ENCODE measurements at places on chromosomes 2 and 18.

DNA sequence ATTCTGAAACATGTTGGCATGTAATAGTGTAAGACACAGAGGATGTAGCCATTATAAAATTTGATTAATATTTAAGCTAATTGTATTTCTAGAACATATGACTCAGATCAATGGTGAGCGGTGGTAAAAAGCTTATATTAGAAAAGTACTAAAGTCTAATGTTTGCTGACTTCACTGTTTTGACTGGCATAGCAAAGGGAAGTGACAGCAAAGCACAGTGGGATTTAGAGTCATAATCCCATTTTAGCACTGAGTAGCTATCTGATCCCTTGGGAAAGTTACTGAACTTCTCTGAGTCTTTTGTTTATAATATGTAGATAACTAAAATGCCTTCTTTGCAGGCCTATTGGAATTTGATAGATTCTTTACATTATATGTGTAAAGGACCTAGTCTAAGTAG, 60.4 kb downstream of the KIAA1328 start:
- DNase-seq = no peak

DNA sequence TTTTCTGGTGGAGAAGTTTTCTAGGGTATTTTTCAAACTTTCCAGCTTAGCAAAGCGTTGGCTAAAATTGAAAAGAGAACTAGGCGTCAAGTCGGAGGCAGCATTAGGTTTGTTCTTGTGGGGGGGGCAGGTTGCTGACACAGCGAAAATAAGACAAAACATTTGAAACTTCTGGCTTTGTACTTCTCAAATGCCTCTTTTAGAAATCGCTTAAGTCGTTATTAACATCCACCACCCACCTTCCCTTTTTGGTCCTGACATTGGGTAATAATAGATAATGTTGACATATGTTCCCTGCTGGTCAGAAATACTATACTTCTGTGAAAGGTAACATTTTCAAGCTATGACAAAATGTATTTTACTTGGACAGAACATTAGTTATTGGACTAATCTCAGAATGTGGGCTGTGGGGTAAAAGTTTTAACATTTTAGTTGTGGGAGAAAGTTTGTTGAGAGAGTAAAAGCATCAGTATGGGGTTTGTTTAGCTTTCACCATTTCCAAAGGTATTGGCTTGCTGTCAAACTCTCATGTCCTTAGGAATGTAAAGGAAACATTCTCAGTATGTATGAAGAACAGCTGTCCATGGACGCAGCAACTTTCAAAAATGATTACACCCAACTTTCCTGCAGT, 88.1 kb upstream of the ZEB2 start:
- no peak for DNase-seq

DNA sequence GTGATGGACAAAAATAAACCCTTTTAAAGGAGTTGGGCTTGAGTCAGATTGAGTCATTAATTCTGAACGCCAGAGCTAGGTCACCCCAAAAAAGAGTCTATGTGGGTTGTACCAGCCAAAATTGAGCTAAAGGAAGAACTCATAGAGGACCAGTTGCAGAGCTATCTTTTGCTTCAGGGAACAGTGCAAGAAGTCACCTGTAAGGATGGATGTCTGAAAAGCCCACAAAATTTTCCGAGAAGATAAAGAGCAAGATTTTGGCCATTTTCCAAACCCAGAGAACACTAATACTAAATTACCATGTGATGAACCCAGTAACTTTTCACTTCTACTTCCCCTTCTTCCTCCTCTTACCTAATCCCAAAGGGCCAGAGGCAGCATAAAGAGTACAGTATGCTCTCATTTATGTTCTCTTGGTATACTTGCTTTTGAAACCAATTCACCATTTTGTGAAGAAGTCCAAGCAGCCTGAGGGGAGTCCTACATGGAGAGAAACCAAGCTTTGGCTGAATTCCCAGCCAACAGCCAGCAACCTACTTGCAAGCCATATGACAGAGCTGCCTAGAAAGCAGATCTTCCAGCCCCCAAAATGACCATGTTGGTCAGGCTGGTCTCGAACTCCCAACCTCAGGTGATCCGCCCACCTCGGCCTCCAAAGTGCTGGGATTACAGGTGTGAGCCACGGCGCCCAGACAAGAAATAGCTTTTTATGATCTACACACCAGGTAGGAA, 551.7 kb downstream of the SATB2 start:
- no peak for DNase-seq

GRCh38 chr2:66566726-66567399, 131.9 kb downstream of the MEIS1 start:
- no peak for DNase-seq

DNA sequence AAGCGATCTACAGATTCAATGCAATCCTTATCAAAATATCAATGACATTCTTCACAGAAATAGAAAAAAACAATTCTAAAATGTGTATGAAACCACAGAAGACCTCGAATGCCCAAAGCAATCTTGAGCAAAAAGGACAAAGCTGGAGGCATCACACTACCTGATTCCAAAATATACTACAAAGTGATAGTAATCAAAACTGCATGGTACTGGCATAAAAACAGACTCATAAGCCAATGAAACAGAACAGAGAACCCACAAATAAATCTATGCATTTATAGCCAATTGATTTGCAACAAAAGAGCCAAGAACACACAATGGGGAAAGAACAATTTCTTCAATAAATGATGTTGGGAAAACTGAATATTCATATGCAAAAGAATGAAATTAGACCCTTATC, 99.2 kb downstream of the POLR1A start:
- no peak for DNase-seq

- DNase-seq = no peak
These were observed 83.3 kb downstream of the ALPK2 start for GRCh38 chr18:58545338-58546296.

DNA sequence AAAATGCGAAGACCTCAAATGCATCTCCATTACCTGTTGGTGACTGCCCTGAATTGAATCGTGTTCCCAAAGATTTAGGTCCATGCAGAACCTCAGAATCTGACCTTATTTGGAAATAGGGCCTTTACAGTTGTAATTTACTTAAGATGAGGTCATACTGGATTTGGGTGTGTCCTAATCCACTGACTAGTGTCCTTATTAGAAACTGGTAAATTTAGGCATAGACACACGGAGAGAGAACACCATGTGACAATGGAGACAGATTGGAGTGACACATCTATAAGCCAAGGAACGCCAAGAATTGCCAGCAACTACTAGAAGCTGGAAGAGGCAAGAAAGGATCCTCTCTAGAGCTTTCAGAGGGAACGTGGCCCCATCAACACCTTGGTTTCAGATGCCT, 203.1 kb downstream of the SMAD2 start:
- no peak for DNase-seq

DNA sequence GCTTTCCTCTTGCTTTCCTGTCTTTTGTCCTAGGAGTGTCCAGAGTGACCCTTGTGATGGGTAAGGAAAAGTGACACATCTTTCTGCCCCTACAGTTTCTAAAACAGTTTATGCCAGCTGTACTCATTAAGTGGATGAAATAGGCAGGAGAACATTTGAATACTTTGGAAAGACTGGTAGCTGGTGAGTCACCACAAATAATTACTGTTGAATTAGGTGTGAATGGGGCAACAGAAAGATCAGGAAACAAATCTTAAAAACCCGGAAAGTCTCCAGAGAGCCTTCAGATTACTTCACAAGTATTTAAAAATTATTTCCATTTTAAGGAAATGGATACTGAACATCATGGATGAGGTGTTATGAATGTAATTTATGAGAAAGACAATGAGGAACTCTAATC, 278.5 kb downstream of the CLIP4 start:
- DNase-seq = no peak

DNA sequence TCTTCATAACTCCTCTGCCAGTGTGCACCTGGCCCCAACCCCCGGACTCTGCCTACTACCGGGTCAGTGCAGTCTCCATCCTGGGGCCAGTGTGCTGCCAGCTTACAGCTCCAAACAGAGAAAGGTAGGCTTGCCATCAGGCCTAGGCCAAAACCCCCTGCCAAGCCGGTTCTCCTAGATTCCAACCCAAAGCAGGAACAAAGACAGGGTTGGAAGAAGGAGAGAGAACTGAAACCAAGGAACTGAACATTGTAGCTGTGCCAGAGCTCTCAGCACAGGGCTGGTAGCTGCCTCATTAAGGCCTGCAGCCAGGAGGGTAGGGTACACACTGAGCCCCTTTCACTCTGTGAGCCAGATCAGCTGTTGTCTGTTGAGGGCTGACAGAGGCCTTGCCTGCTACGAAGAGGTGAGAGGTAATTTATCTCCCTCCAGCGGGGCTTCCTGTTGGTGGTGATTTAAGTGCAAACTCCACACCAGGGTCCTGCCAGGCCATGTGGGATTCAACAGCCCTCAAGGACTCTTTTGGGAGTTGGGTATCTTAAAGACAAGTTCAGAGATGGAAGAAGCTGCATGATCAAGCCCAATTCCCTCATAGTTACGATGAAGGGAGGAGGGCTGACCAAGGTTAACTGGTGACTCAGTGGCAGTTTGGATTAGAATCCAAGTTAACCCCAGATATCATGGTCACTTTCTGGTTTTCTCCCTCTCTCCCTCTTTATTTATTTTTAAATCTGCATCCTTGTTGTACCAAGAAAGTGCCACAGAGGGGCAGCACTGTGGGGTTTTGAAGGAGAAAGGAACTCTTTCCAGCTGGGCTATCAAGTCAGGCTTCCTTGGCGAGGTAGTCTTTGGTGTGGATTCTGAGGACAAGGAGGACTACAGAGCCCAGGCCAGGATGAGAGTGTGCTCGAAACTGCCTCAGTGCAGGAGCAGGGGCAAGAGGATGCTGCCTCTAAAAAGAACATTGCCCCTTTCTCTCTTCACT, 48.1 kb downstream of the CYRIA start:
- DNase-seq = no peak

GRCh38 chr2:1234731-1235308, 178.4 kb upstream of the TPO start:
- DNase-seq = no peak

GRCh38 chr2:43361286-43361685, 134.9 kb upstream of the ZFP36L2 start:
- DNase-seq = no peak

DNA sequence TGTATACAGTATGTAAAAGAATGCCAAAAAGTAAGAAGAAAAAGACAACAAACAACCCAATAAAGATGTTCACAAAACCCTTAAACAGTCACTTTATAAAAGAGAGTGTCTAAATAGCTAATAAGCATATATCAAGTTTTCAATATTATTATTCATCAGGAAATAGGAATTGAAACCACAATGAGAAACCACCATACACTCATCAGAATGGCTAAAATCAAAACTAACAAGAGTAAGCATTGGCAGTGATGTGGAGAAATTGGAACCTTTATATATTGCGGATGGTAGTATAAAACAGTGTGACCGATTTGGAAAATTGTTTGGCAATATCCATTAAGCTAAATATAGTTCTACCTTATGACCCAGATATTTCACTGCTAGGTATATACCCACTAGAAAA, 20.5 kb upstream of the TGFA start:
- DNase-seq = no peak

- no peak for DNase-seq
These were observed 178.7 kb downstream of the LCLAT1 start for GRCh38 chr2:30625701-30626100.

DNA sequence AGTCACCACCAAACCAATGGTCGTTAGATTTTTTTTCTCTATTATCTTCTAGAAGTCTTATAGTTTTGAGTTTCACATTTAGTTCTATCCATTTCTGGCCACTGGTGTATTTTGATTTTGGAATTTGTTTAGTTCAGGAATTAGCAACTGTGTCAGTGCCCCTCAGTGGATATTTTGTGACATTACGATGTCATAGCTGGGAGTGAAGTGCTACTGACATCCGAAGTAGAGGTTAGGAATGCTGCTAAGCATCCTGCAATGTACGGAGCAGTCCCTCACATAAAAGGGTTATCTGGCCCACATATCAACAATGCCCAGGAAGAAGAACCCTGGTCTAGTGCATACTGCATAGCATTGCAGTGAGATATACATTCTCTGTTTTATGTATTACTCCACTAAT, 157.4 kb upstream of the RGPD4 start:
- DNase-seq = no peak

DNA sequence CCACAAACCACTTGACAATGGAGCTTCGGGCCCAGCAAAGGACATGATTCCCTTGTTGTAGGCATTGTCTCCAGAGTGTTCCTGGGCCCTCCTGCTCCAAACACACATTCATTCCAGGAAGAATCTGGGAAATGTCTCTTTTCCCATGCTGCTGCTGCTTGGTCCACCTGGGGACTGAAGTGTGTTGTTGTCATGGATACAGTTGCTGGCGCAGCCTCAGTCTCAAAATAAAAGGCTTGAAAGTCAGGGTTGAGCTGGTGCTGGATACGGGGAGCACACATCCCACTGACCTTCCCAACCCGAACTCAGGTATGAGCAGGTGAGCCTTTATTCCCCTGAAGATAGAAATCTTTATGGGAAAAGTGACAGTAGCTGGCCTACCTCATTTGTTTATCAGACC, 30.6 kb upstream of the SPP2 start:
- no peak for DNase-seq

DNA sequence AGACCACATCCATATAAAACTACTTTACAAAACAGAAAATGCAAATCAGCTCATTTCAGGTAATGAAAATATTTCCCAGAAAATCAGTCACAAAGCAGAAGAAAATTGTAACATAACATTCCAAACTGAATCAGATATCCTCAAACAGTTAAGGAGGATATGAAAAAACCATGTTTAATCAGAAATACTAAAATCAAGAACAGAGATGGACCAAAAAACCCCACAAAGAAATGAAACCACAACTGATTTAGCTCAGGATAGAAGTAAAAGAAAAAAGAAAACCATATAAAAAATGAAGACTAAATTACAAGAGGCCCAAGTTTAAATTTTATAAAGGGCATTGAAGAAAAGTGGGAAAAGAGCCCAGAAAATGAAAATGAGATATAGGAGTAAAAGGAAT, 102.9 kb downstream of the RAB3GAP1 start:
- DNase-seq = no peak

DNA sequence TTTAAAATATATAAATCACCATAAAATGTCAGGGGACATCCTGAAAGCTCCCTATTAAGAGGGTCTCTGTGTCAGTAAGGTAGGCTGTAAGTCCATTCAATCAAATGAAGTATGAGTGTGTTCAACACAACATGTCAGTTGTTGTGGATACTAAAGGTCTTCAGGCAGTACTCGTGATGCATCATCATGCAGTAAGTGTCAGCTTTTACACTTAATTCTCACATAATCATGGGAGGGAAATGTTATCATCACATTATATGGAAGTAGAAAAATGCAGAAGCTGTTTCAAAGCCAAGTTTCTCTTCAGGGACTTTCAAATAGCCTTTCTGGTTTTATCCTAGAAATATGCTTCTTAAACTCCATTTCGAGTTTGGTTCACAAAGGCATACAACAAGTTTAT, 477.1 kb upstream of the ID2 start:
- DNase-seq = no peak

- DNase-seq = no peak
These were observed 10.0 kb downstream of the LRATD1 start for GRCh38 chr2:14642499-14642898.
